ENCODE measurements at places on chromosomes 2 and 18.

GRCh38 chr2:109689973-109690372 is 75.8 kb downstream of the SOWAHC start:
- no peak for DNase-seq

- DNase-seq = no peak
Observed at GRCh38 chr2:28274911-28275685, 117.6 kb upstream of the FOSL2 start.

DNA sequence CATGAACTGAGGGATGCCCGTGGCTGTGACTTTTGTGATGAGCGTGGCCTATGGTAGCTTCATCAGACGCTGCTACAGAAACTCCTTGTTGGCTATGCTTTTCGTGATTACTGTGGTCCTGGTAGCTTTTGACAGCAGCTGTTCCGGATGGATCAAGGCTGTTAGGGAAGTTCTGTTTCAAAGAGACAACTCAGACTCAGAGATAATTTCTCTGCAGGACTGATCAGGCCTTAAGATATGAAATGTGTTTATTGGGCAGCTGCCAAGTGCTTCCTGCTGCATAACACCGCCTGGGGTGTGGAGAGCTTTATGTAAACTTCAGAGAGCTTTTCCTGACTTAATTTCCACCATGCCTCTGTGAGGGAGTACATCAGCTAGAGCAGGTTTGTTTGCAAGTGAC is 243.8 kb downstream of the TSN start:
- no peak for DNase-seq

DNA sequence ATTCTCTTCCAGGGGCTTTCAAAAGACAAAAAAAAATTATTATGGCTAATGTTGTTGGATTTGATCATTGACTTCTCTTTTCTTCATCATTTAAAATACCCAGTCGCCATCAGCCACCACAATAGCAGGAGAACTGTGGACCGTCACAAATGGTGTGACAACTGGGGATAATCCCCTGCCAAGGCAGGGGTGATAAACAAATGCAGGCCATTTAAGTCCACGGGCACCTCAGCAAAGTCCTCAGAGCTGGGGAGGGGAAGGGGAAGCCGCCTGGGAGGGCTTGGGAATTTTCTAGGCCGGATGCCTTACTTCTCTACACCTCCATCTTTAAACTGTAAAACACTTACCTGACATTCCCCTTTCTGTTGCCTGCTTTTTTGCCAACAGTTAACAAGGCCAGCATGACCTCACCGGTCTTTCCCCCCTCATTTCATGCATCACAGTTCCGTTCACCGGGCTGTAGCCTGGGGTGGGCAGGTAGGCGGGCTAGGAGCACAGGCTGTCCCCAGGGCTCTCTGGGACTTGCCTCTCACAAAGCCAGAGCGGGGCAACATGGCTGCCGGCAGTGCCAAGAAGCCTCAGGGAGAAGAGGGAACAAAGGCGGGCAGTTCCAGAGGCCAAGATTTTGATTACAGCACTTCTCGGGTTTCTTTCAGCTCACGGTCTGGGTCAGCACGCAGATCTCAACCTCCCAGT is 820.4 kb downstream of the BCL11A start:
- no peak for DNase-seq

DNA sequence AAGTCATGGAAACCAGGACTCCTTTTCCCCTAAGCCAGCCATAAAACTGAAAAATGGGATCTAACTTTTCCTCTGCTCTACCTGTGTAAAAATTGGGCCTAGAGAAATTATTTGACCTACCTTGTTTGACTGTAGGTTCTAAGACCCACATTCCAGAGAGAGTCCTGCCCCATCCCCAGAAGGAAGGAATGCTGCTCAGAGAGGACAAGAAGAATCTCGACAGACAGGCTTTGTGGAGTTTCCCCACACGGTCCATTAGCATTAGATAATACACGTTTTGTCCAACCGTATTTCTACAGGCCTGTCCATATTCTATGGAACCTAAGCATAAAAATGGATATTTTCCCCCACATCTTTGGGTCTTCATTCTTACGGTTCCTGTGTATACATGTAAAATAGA is 403.3 kb downstream of the METTL4 start:
- DNase-seq = no peak

GRCh38 chr2:174331595-174332216 is 3.0 kb upstream of the SP9 start:
- no peak for DNase-seq

GRCh38 chr2:191758518-191759507 is 80.9 kb downstream of the NABP1 start:
- peak; percentile 31 for DNase-seq

DNA sequence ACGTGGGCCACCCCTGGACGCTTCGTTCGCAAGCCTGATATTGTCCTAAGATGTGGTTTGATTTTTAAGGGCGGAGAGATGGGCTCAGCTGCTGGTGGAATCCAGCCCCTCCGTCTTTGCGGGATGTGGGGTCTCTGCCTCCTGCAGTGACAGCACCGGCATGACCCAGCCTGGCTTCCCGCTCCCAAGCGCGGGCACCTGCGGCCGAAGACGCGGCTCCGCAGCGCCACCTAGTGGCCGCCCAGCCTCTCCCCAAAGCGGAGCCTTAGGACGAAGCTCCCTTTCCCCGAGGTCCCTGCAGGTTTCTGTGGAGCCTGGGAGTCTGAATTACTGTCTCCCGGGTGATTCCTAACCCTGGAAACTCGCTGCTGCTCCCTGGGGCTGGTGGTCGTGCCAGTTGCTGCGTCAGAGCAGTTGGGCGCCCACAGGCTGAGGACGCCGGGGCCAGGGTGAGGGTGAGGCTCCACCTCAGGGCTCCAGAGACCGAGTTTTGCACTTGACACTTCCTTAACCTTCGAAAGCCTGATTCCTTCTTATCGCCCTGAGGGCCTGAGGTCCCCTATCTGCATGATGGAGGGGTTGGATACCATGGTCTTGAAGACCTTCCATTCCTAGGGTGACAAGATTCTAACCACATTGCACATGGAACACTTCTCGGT is 137.5 kb downstream of the TPO start:
- DNase-seq = peak; percentile 58

- DNase-seq = no peak
Observed at GRCh38 chr18:10563886-10564285, 38.1 kb downstream of the NAPG start.

DNA sequence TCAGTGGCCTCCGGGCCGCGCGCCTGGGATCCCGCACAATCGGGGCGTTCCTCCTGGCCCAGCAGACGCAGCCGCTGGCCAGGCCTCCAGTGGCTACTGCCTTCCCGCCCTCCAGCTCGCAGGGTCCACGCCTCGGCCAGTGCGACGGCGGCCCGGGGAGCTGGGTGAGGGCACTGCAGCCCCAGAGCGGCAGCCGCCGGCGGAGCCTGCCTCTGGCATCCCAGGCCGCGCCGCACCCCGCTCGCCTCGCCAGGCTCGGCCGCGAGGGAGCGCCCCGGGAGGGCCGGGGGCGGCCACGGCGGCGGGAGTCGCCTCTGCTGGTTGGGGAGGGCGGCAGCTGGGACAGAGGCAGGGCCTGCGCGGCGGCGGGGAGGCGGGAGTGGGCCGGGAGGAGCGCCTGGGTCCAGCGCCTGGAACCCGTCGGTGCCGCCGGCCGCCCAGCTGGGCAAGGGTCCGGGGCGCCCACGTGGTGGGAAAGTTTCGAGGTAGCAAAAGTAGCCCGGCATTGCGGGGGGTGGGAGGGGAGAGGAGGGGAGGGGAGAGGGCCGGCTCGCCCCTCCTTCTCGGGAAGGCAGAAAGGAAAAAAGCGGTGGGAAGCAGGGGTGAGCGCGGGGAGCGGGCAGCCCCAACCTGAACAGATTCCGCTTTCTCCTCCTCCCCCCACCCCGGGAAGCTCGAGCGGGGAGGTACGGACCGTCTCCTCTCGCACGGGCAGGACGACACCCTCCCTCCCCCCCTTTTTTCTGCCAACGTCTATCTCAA is 1.5 kb upstream of the INHBB start:
- no peak for DNase-seq

DNA sequence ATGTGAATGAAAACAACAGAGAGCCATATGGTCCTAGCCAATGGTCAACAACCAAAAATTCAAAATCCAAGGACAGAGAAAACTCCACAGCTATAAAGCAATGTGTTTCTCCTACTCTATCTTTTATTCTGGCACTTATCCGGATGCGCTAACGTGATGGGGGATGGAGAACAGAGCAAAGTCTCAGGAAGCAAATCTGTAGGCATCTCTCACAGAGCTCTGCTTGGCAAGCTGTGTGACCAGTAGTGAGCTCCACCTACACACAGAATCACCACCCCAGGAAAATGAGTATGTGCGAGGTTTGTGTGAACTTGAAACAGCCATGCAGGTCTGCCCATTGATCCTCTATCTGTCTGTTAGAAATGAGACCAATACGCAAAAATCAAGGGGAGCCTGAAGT is 584.3 kb downstream of the BCL11A start:
- DNase-seq = no peak

- DNase-seq = no peak
Observed at GRCh38 chr18:74921057-74921820, 287.7 kb downstream of the PTGR3 start.

- peak; percentile 13 for DNase-seq
Observed at GRCh38 chr2:54106631-54107454, 8.6 kb upstream of the ACYP2 start.

DNA sequence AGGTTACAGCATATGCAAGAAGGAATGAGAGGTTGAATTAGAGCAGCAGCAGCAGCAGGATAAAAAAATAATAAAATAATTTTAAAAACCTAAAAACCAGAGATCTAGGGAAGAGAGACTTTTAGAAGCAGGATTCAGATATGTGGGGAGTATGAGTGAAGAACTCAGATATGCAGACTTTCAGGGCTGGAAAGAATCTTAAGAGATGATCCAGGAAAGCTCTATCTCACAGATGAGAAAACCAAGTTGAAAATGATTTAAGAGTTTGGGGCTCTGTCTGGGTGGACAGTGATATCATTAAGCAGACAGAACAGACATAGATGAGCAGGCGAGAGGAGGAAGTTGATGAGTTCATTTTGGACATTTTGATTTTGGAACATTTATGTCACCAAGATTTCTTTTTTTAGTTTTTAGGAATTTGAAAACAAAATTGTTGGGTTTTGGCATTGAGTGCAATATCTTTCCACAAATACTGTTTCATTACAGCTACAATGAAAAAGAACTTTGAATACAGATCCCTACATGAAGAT is 31.8 kb downstream of the BCL2 start:
- DNase-seq = no peak

DNA sequence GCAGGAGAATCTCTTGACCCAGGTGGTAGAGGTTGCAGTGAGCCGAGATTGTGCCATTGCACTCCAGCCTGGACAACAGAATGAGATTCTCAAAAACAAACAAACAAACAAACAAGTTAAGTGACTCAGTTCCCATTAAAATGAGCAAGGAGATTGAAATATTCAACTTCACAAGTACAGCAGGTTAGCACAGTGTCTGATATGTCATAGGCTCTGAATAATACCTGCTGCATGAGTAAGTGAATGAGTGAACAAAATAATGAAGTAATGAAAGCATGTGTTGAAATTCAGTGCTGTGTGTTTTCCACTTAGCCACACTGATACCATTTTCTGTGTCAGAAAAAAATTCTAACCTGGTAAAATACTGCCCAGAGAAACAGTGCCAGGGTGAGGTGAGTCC is 41.9 kb upstream of the SETBP1 start:
- no peak for DNase-seq

DNA sequence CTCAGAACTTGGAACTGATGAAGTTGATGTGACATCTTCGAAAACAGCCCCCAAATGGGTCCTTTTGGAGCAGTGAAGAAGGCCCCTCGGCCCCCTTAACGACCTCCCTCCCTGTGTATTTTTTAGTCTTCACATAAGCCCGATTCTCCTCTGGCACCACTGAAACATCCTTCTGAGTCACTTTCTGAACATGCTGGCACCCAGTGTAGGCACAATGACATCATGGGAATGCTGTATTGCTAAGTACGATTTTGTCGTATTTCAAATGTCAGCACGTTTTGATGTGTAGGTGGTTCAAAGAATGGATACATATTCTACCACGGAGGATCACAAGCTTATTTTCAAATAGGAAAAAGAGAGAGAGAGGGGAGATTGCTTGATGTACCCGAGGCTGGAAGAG is 111.7 kb upstream of the RIOK3 start:
- DNase-seq = no peak

DNA sequence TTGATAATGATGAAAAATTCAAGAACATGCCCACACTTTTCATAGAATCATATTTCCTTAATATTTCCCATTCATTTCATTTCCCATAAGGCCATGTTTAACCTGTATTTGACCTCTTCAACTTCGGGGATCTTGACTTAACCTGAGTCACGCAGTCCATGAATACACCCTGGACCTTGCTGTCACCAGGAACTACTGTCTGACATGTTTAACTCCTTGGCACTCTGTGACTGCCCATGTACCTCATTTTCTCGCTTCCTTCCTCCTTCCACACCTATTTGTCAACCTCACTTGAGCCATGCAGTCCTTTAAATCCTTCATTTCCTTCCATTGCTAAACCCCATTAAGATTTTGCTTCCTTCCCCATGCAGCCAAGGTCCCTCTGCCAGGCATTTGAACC is 16.3 kb downstream of the ABCB11 start:
- no peak for DNase-seq

- DNase-seq = no peak
Observed at GRCh38 chr18:22831441-22831904, 101.7 kb upstream of the RBBP8 start.

DNA sequence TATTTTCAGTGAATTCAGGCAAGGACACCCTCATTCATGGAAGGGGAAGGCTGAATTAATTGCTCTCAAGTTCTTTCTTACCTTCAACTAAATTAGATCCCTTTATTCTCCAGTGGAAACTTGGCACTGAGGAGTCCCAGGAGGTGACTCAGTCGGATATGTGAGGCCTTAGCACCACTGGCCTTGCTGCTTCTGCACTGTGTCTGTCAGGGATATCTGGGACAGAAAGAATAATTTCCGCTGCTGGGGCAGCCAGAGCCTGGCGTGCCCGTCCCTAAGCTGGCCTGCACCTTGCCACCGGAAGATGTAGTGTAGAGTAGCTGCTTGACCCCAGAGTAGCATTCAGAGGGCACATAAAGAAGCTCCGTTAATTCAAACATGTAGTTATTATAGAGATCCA is 53.4 kb downstream of the LIMS1 start:
- DNase-seq = no peak

GRCh38 chr2:128386066-128386465 is 67.4 kb upstream of the HS6ST1 start:
- no peak for DNase-seq

DNA sequence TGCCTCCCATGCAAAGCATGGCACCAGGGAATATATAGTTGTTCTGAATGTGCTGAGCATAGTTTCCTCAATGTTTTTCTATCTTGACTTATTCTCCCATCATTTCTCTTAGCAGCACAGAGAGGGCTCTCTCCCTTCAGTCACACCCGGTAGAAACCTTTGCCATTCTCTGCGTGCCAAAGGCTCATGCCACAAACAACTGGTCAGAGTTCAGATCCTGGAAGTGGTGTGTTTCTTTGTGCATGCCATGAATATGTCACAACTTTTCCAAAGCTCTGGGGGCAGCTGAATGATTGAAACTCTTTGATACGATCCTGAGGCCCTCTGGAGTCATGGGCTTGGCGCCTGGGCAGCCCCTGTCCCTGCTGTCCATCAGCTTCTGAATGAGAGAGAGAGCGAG is 28.0 kb upstream of the EDAR start:
- no peak for DNase-seq

- no peak for DNase-seq
Observed at GRCh38 chr2:230643576-230644291, 68.9 kb upstream of the CAB39 start.

- no peak for DNase-seq
Observed at GRCh38 chr2:212402316-212402715, 136.3 kb downstream of the ERBB4 start.

- DNase-seq = no peak
Observed at GRCh38 chr2:234753701-234754100, 198.1 kb upstream of the SH3BP4 start.

- no peak for DNase-seq
Observed at GRCh38 chr2:32688541-32688940, 60.7 kb downstream of the TTC27 start.
